ENCODE measurements at places on chromosomes 7 and 10.

GRCh38 chr10:46326971-46327370 lies 40.2 kb downstream of the ANTXRL start:
- DNase-seq: no peak

DNA sequence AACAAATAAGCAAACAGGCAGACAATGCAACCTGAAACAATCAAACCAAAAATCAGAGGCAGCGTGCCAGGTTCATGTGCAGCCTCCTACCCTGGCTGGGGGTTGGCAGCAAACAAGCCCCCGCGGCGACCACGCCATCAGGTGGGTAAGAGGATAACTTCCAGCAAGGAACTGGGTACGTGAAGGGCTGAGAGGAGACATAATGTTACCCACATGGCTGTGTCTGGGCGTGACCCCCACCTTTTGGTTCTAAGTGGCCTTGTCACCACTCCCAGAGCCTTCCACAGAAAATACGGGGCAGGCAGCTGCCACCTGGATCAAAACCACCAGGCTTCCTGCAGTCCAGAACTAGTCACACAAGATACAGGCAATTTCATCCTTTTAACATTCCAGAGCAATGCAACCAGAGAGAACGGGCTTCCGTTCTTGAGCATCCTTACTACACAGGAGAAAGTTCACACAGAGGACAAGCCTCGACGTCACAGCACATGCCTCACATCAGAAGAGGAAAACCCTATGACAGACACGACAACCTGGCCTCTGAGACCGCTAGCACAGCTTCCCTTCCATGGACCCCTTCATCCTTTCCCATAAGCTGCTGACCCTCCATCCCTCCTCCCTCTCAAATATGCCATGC lies 171.0 kb downstream of the GRID1 start:
- no peak for DNase-seq

DNA sequence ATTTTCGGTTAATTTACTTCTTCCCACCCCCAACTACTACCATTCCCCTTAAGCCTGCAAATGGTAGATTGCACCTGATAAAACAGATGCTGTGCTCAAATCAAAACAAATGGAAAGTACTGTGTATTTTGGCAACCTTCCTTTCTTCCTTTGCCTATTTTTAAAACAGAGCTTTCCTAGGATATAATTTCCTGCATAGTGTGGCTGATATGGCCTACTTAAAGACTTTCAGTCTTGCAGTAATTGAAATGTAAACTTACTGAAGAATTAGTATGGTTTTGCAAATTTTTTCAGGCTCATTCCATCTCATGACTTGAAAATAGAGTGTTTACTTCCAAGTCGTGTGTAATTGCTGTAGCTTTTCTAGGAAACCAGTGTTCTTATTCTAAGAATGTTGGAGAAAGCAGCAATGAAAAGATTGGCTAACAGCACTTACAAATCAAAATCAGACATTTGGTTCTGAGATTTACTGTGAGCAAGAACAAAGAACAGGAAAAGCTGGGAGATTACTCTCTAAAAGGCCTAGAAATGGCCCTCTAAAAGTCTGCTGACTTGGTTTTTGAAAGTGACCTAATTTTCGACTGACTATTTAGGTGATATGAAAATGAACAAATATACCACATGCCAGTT lies 52.0 kb downstream of the REEP3 start:
- peak; percentile 75 for DNase-seq

GRCh38 chr7:133575726-133576440 lies 323.0 kb downstream of the EXOC4 start:
- DNase-seq: no peak

GRCh38 chr7:150404172-150404804 lies 25.2 kb downstream of the ZNF775 start:
- peak; percentile 47 for DNase-seq

DNA sequence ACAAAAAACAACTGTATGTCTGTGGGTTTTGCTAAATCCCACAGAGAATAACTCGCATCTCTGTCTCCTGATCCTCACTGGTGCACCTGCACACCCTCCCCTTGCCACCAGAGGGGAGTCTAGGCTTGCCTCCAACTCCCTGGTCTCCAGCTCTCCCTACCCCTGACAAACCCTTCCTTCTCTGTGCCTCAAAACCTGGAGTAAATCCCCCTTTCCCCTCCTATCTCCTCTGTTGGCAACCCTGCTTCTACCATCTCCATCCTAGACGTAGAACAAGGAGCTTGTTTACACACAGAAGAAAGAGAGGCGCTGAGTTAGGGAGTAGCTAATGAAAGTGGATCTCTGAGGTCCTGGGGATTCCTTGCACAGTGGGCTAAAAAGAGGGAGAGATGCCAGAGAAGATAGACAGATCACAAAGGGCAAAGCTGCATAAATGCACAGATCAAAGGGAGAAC lies 6.0 kb downstream of the MBLAC1 start:
- DNase-seq: peak; percentile 75

- no peak for DNase-seq
Measured at GRCh38 chr7:157795643-157796042, 458.8 kb downstream of the DNAJB6 start.

DNA sequence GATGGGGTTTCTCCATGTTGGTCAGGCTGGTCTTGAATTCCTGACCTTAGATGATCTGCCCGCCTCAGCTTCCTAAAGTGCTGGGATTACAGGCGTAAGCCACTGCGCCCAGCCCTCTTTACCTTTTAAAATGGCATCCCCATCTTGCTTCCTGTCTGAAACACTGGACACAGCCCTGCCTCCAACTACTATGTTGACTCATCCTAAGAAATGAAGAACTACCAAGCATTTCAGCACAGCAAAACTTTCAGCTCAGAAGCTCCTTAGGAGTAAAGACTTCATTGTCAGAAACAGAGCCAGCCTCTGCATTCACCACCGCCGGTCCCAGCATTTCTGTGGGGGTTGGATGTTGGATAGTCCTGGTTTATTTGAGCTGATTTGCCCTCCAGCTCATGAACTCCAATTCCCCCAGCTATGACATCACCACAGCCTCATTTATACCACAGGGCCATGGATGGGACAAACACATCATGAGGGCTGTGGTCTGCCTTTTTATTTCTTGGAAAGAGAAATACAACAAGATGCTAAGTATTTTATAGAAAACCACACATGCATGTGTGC lies 123.5 kb downstream of the ADCY1 start:
- DNase-seq: no peak

GRCh38 chr7:106952658-106953231 lies 87.7 kb downstream of the PIK3CG start:
- no peak for DNase-seq

- DNase-seq: no peak
Measured at GRCh38 chr7:155097338-155097737, 27.2 kb downstream of the HTR5A start.

GRCh38 chr7:34133983-34134782 lies 228.8 kb downstream of the BMPER start:
- DNase-seq: peak; percentile 84

- DNase-seq: no peak
Measured at GRCh38 chr7:131255242-131255641, 72.4 kb upstream of the MKLN1 start.

DNA sequence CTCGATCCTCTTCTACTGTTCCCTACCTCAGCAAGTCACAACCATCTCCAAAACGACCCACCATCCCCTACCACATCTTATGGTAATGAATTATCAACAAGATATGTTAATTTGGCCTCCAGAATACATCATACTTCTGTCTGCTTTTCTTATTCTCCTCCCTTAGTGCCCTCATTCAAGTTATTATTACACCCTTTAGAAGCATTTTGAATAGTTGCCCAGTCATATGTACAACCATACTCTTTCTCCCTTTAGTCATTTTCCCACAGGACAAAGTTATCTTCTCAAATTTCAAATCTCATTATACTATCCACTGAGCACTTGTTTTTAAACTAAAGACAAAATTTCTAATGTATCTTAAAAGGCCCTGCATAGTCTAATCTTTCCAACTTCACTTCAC lies 71.0 kb downstream of the GNAT3 start:
- DNase-seq: no peak

DNA sequence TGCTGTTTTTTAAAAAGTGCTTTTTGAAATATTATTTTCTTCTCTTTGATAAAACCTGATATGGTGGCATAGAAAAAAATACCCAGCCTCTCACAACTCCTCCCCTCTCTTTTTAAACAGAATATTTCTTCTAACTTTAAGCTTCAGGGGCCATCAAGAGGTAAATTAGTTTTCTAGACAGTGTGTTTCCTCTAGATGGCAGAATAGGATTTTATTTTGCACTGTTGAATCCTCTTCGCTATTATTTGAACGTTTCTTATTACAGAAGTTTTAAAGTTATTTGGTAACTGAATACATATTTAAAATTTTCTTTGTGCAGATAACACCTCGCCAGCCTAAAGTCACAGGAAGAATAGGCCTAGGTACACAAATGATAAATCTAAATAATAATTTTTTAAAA lies 30.3 kb downstream of the ARL5B start:
- peak; percentile 52 for DNase-seq

- DNase-seq: no peak
Measured at GRCh38 chr7:7701527-7701926, 16.9 kb downstream of the RPA3 start.

DNA sequence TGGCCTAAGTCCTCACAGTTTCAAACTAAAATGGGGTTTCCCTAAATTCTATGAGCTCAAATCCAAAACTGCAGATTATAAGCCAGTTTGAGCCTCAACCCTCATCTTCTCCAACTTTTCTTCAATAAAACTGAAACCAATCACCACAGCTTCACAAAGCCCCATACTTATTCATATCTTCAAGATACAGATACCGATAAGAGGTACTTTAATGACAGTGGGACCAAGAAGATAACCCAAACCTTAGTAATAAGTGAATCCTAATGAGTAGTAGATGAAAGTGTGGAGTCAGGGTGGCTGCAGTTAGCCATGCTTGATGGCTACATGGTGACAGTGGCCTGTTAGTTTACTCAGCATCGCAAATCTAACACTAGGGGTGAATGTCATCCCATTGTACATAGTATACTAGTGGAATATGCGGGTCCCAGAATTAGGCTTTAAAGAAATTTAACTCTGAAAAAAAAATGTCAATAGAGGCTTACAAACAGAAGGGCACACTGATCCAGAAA lies 395.8 kb upstream of the PHF14 start:
- DNase-seq: no peak

GRCh38 chr7:156487811-156488533 lies 152.6 kb upstream of the RNF32 start:
- DNase-seq: no peak

GRCh38 chr7:34165927-34166550 lies 260.7 kb downstream of the BMPER start:
- DNase-seq: peak; percentile 31

DNA sequence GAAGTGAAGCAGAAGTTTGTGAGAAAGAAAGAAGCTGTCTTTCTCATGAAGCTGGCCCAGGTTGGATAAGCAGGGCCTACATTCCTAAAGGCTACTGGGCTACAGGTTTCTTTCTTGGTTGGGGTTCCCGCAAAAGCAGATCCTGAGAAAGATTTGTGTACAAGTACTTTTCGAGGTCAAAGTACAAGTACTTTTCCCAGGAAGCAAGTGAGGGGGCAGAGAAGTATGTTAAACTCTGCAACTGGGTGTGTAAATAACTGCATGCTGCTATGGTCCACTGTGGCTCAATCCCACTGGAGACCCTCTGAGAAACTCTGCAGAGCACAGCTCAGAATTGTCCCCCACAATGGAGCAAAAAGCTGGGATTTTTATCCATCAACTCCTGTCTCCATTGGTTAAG lies 28.7 kb downstream of the LSM5 start:
- DNase-seq: no peak

DNA sequence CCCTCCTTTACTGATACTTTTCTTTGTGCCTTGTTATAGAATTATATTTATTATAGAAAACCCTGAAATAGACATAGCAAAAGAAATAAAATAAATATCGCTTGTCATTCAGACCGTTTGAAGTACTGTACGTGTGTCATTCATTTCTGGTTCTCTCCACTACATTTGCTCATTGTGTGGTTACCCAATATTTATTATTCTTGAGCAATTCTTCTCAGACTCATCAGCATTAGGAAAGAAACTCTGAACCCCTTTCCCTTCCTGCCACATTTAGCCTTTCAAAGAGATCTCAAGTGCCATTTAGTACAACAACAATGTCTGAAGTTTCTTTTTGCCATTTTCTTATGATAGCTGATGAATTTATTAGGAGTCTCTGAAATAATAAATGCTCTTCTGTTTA lies 154.1 kb downstream of the KIAA1217 start:
- DNase-seq: no peak

DNA sequence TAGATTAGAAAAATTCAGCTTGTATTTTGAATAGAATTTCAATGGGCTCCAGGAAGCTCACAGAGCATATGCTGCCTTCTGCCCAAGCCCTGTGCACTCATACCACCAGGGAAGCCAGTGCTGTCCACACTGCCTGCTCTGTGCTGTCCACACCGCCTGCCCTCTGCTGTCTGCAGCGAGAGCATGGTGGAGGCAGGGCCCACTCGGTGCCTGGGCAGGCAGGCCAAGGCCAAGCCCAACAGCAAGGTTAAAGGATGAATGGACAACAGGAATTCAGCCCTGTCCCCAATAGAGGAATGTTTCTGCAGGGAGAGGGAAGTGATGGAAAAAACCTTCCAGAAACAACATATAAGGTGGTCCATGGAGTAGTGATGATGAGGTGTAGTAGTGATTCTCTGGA lies 146.8 kb downstream of the GFRA1 start:
- no peak for DNase-seq

DNA sequence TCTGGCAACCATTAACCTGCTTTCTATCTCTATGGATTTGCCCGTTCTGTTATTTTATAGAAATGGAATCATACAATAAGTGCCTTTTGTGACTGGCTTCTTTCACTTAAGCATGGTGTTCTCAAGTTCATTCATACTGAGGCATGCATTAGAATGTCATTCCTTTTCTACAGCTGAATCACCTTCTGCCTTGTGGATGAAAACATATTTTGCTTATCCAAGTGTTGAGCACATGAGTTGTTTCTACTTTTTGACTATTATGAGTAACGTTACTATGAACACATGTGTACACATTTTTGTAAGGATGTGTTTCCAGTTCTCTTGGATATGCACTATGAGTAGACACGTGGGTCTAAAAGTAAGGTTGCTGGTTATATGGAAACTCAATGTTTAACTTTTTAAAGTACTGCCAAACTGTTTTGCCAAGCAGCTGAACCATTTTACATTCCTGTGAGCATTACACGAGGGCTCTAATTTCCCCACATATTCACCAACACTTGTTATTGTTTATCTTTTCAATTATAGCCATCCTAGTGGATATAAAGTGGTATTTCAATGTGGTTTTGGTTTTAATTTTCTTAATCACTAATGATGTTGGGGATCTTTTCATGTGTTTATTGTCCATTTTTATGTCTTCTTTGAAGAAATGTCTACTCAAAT lies 241.3 kb downstream of the FANK1 start:
- DNase-seq: no peak

- DNase-seq: peak; percentile 9
Measured at GRCh38 chr7:20795881-20796280, 9.2 kb upstream of the SP8 start.

GRCh38 chr10:21369697-21370096 lies 155.8 kb downstream of the SKIDA1 start:
- no peak for DNase-seq

DNA sequence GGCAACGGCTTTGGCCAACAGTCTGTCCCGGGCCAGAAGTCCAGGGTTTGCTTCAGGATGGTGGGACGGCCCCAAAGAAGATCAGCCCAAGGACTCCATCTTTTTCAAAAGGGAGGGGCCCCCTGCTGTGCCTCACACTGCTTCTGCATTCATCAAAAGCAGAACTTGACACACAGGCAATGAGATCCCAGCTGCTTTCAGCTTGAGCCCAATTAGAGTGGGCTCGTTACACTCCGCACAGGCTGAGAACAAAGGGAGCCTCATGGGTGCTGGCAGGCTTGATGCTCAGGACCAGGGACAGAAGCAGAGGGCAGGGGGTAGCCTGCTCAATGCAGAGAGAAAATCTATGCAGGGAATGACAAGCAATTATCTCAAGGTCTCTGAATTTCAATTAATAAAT lies 45.5 kb downstream of the VOPP1 start:
- DNase-seq: peak; percentile 57
